Memory B cell (primary cell): ENCODE measurements at places on chromosomes 4 and X.

- no peak for DNase-seq
Observed at GRCh38 chr4:183158062-183158461, 59.0 kb downstream of the WWC2 start.

DNA sequence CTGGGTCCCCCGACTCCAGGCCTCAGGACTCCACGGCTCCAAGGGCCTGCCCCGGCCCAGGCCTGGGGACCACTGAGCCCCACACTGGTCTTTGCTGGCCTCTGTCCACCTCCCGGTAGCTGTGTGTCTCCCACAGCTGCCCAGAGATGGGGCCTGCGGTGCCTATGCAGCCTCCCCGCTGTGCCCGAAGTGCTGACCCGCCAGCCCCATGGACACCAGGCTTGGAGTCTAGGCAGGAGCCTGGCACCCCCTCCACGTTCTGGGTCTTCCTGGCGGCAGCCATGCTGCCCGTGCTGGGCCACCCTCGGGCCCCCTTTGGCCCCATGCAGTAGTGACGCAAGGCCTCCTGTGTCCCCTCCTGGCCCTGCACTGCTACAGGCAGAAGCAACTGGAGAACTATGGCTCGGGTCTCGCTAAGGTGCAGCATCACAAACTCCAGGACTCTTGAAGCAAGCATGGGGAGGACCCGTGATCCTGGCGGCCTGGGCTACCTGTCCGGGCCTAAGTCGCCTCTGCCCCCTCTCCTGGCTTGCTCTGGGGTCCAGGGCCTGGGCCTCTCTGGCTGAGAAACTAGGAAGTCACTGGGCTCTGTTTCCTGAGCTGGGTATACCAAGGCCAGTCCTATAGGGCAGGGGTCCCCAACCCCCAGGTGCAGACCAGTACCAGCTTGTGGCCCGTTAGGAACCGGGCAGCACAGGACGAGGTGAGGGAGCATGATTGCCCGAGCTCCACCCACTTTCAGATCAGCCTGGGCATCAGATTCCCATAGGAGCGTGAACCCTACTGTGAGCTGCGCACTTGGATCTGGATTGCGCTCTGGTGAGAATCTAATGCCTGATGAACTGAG lies 917 bp downstream of the MYL5 start:
- no peak for DNase-seq

DNA sequence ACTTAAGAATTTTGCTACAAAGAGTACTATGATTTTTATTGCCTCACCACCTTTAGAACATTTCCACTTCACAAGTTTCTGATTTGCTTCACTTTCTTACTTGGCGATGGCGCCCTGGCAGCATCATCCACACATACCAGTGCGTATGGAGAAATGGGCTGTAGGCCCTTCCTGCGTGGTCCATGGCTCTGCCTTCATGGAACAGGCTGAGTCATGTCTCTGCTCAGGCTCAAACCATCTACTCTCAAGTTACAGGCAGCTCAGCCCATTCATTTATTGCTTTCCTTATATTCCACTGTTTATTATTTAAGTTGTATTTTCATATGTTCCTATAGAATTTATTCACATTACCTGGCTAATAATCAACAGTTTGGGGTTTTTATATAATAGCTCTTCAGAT lies 21.1 kb downstream of the CASP3 start:
- DNase-seq: no peak

DNA sequence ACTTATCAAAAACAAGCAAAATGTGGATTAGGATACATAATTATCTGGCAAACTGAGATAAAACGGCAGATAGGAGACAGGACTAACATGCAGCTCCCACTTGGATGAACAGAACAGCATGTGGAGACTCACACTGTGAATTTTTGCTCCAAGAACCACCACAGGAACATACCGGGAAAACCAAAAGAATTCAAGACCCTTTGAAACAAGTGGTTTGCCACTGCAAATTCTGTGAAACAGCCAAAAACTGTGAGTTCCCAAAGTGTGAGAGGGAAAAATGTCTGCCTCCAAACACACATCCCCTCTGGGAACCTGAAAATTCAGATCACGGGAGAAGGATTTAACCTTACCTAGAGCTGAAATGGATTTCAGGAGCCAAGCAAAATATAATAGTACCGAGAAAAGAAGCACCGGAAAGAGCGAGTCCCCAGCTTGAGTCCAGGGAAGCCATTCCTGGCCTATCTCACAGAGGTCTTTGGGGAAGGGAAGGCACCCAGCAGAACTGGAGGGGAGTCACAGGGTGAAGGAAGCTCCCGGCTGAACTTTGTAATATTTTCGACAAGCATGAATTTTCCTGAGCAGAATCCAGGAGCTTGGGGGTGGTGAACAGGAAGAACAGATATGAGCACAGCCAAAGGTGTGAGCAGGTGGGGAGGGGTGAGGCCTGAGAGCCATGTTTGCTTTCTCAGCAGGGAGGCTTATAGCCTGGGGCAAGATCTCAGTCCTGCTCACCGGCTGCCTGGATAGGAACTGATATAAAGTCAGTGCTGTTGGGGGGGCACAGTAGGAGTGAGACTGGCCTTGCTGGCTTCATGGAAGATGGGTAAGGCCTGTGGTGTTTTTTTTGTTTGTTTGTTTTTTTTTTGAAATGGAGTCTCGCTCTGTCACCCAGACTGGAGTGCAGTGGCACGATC lies 23.9 kb downstream of the MANBA start:
- no peak for DNase-seq

- DNase-seq: no peak
Observed at GRCh38 chr4:10647846-10648245, 36.7 kb downstream of the CLNK start.

GRCh38 chrX:130091980-130092522 lies 18.2 kb downstream of the ELF4 start:
- peak; percentile 70 for DNase-seq

DNA sequence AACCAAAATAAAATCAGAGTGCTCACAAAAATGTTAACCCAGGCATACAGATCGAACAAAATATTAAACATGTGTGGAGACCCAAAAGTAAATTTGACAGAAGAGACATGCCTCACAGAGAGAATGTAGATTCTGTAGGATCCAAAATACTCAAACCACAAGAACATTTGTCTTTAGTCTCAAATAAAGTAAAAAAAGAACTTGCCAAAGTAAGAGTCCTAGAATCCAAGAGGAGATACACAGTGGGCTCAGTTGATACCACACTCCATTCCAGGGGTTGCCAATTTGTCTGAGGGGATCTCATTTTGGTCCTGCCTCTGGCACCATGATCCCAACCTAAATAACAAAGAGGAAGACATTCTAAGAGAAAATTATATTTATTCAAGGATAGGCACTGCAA lies 316.4 kb downstream of the GALNTL6 start:
- no peak for DNase-seq

DNA sequence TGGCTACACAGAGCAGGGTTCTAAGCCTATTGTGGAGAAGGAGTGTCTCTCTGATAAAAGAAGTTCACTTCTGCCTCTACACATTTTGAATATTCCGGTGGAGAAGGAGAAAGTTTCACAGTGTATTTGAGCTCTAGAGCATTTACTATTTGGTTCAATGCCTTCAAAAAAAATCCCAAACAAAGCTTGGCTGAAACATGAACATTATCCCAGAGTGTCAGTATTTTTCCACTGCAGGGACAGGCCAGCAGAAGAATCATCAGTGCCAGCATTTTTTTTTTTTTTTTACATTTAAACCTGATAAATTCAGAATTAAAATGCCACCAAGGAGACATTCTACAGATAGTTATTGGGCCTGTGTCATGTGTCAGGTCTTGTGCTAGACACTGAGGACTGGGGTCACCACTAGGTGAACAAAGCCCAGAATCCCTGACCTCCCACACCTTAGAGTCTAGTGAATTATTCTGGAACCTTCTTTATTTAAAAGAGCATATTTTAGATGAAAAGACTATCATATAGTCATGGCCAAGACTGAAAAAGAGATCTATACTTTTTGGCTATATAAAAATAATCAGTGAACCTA lies 48.0 kb upstream of the NAP1L5 start:
- DNase-seq: no peak

- DNase-seq: no peak
Observed at GRCh38 chr4:185666156-185666555, 130.8 kb upstream of the PDLIM3 start.

- DNase-seq: no peak
Observed at GRCh38 chr4:95114521-95114920, 356.8 kb downstream of the BMPR1B start.

- DNase-seq: no peak
Observed at GRCh38 chr4:85058551-85058950, 92.1 kb upstream of the WDFY3 start.

DNA sequence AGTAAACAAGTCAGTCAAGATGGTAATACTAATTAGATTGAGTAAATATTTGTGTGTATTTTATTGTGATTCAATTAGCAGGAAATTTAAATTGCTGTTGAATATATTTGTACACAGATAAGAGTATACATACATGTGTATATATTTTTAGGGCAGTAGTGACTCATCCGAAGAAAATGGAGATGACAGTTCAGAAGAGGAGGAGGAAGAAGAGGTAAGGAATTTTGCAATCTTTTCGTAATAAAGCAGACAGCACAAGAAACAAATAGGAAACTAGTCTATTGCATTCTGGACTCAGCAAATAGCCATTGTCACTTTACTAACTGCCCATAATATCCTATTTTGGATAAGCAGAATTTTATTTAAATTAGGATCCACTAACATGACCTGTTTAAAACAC lies 6.6 kb downstream of the IBSP start:
- DNase-seq: no peak

- no peak for DNase-seq
Observed at GRCh38 chr4:17584521-17585213, 7.7 kb downstream of the LAP3 start.

DNA sequence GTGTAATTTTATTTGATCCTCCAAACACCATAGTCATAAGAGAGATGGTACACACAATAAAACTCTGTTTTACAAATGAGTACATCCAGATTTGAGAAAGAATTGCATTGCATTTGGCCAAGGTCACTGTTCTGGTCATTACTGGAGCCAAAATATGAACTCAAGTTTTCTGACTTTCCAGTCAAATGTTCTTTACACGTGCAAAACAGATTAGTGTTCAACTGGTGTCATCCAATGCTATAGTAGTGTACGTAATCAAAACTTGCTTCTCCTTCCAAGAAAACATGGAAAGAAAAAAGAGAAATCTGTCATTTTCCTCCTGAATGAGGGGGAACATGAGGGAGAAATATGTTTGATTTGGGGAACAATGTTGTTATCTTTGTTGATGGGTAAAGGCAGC lies 291.9 kb downstream of the NAF1 start:
- DNase-seq: no peak

DNA sequence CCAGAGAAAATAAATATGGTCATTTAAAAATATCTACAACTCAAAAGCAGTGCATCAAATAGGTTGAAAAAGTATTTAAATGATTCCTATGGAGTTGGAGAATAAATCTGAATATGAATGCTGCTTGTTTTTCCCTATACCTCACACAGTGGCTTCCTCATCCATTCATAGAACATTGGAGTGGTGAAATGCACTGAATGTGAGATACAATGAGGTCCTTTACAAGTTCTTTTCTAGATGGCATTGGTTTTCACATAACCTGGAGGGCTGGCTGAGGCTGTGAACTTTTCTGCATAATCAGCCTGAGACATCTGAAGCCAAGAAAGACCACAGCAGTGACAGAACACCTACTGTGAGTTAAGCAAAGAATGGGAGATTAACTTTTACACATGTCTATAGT lies 279.1 kb upstream of the NRK start:
- no peak for DNase-seq

- no peak for DNase-seq
Observed at GRCh38 chrX:23616361-23616760, 50.9 kb upstream of the PRDX4 start.

- no peak for DNase-seq
Observed at GRCh38 chr4:62460329-62460728, 1260.2 kb downstream of the ADGRL3 start.

- no peak for DNase-seq
Observed at GRCh38 chr4:100799761-100800539, 282.1 kb upstream of the EMCN start.

DNA sequence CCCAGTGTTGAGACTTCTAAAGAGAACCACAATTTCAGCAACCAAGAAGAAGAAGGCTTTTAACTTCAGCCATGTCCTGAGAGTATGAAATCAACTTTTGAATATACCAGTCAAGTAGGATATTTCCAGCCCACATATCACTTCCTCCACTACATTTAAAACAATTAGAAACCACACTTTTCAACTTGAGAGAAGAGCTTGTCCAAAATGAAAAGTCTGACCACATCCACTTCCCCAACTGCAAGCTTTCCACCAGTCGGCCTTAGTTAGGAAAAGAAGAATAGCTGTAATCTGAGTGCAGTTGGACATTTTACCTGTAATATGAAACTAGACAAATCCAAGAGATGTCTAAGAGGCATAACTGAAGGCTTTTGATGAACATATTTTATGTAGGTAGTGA lies 101.9 kb upstream of the SLC7A11 start:
- no peak for DNase-seq

GRCh38 chr4:89836897-89837384 lies at the start of gene SNCA:
SNCA (minus strand) TSS chr4:89837161; CDS start chr4:89835667, 1,494 bp downstream.
- no peak for DNase-seq

DNA sequence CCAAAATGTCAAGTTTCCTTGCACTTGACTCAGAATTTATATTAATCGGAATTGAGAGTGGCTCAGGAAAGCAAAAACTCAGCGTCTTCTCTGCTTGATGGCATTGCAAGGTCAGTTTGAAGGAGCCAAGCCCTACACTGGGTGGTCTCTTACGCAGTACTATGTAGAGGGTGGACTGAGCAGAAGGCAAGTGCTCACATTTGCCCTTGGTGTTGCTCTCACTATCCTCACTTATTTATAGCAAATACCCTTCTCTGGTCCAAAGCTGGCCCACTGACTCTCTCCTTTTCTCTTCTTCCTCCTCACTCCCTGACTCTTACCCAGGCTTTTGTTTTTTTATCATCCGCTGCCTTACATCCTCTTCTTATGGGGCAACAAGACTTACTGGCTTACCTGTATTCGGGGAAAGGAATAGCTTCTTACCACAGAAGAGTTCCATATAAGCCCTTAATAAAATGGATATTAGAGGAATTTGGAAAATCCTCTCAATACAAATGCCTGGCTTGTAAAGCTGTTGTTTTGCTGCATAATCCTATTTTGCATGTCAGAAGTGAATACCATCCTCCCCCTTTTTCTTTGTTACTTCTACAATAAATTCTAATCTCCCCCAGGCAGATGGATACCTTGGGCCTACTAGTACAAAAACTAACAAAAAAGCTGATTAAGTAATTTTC lies 24.8 kb upstream of the GATB start:
- DNase-seq: no peak

DNA sequence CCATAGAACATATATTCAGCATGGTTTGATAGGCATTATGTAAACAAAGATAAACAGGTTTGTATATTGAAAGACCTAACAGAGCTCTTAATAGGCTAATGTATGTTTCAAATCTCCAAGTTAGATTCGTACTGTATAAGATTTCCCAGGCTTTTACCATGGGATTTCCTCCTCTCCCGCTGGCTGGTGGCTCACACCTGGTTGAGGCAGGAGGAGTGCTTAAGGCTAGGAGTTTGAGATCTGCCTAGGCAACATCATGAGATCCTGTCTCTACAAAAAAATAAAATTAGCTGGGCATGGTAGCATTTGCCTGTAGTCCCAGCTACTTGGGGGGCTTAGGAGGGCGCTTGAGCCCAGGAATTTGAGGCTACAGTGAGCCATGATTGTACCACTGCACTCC lies 5.4 kb downstream of the CPE start:
- DNase-seq: no peak
